KG1 (cell line): ENCODE measurements at places on chromosomes 11 and 22.

- no peak for DNase-seq
These were observed 1003.7 kb downstream of the BRD1 start for GRCh38 chr22:48823941-48824340.

DNA sequence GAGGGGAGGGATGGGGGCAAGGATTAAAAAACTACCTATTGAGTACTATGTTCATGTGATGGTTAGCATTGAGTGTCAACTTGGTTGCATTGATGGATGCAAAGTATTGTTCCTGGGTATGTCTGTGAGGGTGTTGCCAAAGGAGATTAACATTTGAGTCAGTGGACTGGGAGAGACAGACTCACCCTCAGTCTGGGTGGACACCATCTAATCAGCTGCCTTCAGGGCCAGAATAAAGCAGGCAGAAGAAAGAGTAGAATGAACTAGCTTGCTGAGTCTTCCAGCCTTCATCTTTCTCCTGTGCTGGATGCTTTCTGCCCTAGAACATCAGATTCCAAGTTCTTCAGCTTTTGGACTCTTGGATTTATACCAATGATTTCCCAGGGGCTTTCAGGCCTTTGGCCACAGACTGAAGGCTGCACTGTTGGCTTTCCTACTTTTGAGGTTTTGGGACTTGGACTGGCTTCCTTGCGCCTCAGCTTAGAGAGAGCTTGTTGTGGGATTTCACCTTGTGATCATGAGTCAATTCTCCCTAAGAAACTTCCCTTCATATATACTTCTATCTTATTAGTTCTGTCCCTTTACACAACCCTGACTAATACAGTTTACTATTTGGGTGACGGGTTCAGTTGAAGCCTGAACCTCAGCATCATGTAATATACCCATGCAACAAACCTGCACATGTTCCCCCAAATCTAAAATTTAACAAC, 70.2 kb downstream of the MTNR1B start:
- DNase-seq: no peak

DNA sequence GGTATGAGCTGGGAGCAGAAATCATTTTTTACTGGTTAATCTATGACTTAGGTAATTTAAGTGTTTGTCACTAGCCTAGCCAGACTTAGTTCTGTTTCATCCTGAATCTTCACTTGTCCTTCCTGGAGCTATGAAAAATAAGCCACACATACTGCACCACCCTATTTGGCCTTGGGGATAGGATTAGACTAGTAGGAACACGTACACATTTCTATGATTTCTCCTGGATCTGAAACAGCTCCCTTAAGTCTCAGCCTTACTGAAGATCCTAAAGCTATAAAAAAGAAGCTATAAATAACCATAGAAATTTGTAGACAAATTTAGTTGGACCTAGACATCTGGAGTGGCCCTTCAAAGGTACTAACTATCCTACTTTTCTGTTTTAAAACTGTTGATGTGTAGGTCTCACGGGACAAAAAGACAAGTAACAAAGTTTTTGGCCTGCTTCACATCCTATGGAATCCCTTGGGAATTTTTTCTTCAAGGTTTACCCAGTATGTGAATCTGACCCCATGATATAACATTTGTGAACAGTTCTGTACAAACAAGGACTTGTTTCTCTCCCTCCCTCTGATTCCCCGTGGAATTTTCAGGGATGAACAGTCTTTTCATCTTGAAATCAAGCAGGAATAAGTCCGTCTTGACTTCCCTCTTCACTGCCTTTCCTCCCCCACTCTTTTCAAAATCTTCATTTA, 275.0 kb downstream of the FAM76B start:
- DNase-seq: no peak

DNA sequence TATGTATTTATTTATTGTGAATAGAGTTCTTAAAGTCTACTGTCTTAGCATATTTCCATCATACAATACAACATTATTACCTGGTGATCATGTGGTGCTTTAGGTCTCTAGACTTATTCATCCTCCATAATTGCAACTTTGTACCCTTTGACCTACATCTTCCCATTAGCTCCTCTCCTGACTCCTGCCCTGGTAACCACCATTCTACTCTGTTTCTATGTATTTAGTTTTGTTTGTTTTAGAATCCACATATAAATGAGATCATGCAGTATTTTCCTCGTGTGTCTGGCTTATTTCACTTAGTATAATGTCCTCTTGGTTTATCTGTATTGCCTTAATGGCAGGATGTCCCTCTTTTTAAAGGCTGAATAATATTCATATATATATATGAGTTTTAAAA, 22.7 kb downstream of the NCAM1 start:
- DNase-seq: no peak

GRCh38 chr11:118892964-118893363, 9.3 kb downstream of the CXCR5 start:
- DNase-seq: no peak

- no peak for DNase-seq
These were observed 1265.8 kb upstream of the CNTN5 start for GRCh38 chr11:97754976-97755375.
